ENCODE measurements at places on chromosomes 4 and X.

- DNase-seq: no peak
Observed at GRCh38 chr4:75848891-75849290, 53.4 kb downstream of the PPEF2 start.

GRCh38 chr4:6761649-6762615, 20.6 kb upstream of the KIAA0232 start:
- DNase-seq: no peak

DNA sequence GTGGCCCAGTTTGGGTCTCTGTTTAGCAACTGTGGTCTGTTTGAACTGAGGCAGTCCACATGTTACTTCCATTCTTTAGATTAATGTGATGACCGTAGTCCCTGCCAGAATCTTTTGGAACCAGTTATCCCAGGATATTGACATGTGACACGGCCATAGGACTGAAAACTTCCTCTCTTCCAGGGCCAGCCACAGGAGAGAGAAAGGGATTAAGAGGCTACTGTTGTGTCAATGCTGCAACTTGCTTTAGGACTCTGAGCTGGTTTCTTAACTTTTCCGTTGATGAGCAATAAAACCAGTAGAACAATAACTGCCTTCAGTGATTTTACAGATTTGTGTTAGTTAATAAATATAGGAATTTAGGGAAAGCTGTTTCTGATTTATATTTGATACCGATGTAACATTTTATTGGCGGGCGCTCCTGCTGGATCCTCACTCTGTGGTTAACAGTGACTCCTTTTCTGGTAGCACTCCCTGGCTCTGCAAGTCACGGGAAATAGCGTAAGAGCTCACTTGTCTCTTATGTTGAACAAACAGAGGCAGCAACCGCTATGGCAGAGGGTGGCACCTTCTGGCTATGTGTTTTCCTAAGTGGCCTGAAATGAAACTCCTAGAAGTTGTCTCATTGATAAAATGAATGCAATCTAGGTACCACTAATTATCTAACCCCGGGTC, 2.5 kb downstream of the TENM3 start:
- no peak for DNase-seq

- DNase-seq: no peak
Observed at GRCh38 chr4:26330186-26330787, 9.5 kb downstream of the RBPJ start.

- no peak for DNase-seq
Observed at GRCh38 chr4:113050837-113051236, 1.4 kb downstream of the ANK2 start.

All from coronary artery (tissue), 2 donors.